Stimulated activated CD8-positive, alpha-beta memory T cell treated with anti-CD3 and anti-CD28 coated beads, Interleukin-15, amount 100 ng/mL, for 48 hours (primary cell): ENCODE measurements at places on chromosomes 5 and 9.

DNA sequence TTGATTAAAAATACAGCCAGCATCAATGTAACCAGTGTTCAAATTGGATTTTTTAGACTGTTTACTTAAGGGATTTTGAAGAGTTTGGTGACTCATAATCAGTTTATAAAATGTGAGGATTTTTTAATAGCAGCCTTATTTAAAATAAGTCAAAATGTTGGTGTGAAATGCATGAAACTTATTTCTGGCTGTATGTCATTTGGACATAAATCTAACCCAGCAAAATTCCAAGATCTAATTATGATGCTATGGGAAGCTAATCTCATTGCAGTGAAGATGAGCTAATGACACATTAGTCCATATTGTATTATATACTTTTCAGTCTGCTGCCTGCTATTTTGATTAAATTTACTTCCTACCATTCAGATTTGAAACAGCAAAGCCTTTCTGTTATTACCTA is 140.3 kb downstream of the AOPEP start:
- no peak for DNase-seq

DNA sequence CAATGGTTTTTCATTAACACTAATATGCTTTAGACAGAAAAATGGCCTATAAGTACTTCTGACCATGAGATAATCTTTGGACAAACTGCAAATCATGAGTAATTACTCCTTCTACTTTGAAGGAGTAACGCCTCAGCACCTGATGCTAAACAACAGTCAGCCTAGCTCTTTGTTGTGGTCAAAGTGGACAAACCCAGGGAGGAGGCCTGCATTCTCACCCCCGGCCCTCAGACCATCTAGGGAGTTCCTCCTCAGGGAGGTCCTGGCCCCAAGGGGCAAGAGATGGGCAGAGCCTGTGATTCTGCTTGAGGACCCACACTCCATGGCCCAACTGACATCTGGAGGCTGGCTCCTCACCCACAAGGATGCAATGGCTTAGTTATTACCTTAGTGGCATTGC is 48.2 kb upstream of the ANGPTL2 start:
- DNase-seq, result no peak

DNA sequence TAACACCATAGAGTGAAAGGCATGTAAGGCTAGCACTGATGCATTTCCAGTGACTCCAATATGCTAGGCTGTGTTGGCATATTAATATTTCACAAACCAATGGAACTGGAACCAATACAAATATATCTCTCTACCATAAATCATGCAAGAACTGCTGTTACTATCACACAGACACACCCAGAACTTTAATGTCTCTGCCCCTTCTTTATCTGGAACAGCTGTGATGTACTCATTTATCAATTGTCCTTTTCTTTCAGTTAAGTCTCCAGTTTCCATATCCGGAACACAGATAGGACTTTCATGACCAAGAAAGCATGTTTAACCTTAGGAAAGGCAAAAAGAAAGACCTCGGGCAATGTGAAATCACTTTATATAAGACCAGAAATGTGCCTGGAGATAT is 70.3 kb downstream of the SPTLC1 start:
- DNase-seq, result no peak

- no peak for DNase-seq
Measured at GRCh38 chr5:158305861-158306260, 446.9 kb upstream of the CLINT1 start.

DNA sequence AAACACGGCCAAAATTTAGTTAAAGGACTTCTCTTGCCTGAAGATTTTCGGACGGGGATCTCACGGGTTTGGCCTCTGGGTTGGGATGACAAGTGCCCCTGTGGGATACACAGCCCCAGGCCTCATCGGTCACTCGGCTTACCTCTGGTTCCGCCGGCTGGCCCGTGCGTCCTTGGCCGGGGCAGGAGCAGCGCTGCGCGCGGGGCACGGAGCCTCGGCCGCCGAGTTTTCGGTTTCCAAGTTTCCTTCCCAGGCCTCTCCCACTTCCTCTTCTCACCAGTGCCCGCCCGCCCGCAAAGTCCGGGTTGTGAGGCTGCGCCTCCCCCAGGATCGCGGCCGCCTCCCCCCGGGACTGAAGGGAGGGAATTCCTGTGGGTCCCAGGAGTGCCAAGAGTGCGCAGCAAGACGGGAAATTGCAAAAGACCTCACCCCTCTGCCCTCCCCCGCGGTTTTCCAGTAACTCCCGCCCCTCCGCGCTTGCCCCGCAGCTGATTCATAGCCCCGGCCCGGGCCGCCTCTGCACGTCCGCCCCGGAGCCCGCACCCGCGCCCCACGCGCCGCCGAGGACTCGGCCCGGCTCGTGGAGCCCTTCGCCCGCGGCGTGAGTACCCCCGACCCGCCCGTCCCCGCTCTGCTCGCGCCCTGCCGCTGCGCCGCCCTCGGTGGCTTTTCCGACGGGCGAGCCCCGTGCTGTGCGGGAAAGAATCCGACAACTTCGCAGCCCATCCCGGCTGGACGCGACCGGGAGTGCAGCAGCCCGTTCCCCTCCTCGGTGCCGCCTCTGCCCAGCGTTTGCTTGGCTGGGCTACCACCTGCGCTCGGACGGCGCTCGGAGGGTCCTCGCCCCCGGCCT is at the start of gene OSMR:
OSMR (plus strand) TSS at position 487 of the 853 bp plus-strand sequence. CDS start 23,033 bp downstream, outside the sequence.
- no peak for DNase-seq
